NCI-H1092 (cell line): ENCODE measurements at places on chromosomes 7 and 10.
A peak's percentile ranks its signal among the peaks of the same experiment; 100 is the strongest.

DNA sequence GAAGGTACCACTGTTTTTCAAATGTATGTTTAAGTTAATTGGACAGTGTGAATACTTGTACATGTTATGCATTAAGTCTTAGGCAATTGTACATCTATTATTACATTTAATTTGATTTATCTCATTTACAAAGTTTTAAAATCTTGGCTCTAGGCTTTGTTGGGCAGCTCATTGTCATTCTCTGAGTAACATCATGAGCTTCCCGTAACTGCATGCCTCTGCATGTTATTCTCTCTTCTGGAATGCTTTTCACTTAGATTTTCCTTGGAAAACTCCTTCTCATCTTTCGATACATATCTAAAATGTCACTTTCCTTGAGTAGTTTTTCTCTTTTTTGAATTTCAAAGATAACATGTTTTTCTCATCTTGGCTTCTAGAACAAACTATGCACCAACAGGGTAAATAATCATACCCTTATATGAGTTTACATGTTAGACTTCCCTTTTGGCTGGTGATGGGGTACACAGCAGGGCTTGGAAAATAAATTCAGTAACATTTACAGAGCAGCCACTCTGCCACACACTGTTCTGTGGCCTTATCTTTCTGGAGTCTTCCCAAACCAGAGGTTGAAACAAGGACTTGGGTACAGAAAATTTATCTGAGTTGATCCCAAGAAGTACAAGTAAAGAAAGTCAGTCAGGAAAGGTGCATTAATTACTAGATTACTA is 42.2 kb upstream of the A1CF start:
- no peak for DNase-seq

DNA sequence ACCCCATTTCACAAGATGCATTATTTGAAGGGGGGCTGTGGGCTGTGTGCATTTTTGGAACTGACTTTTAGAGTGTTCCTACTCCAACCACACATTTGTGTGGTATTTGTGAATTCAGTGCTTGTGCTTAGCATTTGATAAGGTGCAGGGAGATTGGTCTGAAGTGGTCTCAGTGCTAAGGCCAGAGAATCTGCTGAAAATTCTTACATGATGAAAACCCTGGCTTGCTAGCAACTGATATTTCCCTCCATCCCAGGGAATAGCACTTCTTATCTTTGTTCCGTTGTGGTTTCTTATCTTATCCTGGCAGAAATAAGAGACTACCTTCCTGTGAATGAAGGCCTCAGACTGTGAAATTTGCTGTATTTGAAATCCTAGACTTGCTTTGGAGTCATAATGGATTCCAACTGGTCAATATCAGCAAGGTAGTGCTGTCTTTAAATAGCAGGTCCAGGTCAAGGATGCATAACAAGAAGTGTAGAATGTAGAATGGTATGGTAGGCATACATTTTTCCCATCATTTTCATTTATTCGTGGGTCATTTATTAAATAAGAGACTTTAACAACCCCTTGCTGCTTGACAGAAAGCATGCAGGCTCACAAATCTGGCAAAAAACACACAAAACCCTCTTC is 986.9 kb downstream of the REEP3 start:
- no peak for DNase-seq

DNA sequence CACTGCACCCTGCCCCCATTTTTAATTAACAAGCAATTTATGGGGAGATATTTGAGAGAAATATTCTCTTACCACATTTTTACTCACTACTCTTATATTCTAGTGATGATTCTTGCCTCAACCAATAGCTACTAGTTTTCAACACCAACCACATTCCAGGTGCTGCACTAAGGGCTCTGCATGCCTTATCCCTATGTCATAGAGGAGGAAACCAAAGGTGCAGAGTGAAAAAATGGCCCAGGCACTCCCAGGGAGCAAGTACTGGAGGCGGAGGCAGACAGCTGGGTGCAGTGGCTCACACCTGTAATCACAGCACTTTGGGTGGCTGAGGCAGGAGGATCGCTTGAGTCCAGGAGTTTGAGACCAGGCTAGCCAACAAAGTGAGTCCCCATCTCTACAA is 35.5 kb upstream of the TPST1 start:
- DNase-seq: no peak

DNA sequence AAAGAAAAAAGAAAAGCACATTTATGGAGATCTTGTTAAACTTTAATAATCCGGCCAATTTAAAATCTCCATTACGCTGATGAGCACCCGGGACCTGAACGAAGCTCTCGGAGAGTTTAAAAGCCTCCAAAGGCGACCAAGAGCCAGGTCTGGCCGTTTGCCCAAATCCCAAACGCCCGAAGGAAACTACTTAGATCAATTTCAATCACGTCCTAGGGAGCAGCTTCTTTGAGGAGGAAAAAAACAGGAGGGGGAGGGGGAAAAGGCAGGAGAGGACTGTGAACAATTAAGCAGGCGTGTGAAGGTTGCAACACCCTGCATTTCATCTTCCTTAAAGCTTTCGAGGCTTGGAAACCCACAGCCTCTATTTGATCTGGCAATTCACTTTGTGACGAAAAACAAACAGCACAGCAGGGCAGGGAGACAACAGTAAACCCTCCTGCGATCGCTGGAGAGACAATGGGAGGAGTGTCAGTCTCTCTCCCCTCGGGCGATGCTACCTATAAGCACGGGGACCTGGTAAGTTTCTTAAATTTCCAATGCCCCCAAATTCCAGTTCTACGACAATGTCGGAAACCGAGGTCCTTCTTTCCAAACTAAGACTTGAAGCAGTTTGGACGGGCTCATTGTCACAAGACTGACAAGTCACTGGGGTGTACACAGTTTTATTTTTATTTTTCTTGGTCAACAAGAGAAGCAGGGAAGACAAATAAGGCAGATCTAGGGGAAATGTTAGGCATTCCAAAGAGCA is 1.2 kb downstream of the KLF6 start:
- peak; percentile 37 for DNase-seq

- no peak for DNase-seq
These were observed 193.4 kb upstream of the CXCL12 start for GRCh38 chr10:44578271-44578670.

GRCh38 chr7:5083311-5083711 is 37.7 kb downstream of the RBAK start:
- DNase-seq: no peak

- DNase-seq: no peak
These were observed 145.4 kb downstream of the NEURL1 start for GRCh38 chr10:103638948-103639347.

DNA sequence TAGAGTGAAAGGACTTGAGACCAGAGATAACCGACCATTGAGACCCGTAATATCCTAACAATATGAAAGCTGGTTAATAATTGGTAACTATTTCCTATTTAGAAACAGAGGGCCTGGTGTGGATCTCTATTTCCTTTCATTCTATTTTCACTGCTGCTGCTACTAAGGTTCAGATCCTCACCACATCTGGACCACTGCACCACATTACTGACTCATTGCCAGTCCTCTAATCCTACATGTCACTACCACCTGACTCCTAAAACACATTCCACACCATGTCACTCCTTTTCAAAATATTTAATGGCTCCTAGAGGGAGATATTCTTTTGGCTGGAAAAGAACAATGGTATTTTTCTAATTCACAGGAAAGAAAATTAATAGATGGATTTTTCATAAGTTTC is 6.4 kb downstream of the USP54 start:
- DNase-seq: no peak

DNA sequence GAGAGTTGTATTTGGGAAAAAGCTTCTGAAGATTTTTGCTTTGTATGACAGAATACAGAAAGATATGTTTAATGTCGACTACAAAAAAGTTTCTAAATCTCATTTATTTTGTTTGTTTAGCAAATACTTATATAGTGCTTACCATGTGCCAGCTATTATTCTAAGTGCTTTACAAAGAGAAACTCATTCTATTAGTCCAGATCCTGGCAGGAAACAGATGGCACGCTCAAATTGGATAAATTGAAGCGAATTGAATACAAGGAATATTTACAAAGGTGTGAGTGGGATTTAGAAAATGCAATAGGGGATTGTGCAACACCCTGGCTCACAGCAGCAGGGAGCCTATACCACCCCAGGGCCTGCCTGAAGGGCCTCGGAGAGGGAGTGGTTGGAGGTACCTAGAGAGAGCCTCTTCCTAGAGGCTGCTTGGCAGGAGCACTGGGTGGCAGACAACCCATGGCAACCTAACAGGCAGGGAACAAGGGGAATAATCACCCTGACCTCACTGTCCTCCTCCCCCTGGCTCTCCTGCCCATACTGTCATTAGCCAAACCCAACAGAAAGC is 27.6 kb upstream of the FAM204A start:
- peak; percentile 93 for DNase-seq

GRCh38 chr7:90538405-90538804 is 57.7 kb upstream of the CDK14 start:
- DNase-seq: no peak
